Stimulated activated CD8-positive, alpha-beta memory T cell treated with anti-CD3 and anti-CD28 coated beads, Interleukin-7, amount 100 ng/mL, for 1 hour (primary cell): ENCODE measurements at places on chromosomes 2 and 18.

- DNase-seq: no peak
Measured at GRCh38 chr2:221791844-221792243, 219.7 kb upstream of the EPHA4 start.

- no peak for DNase-seq
Measured at GRCh38 chr18:23433360-23433759, 19.7 kb upstream of the RIOK3 start.

DNA sequence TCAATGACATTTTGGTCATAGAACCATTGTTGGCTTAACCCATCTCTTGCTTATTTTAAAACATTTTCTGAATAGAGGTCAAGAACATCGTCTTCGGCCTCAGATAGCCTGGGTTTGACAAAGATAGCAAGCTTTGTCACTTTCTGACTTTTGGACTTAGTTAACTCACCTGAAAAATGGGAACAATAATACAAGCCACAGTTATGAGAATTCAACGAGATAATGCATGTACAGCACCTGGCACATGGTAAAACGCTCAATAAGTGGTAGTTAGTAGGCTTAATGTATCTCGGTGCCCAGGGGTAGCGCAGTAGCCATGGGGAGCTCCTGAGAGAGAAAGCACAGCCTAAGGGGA is 446 bp upstream of the COPS7B start:
- no peak for DNase-seq

GRCh38 chr2:48527226-48527885 is 2.6 kb upstream of the STON1 start:
- DNase-seq: no peak

GRCh38 chr2:183033951-183034350 is 4.3 kb downstream of the NCKAP1 start:
- DNase-seq: no peak

- no peak for DNase-seq
Measured at GRCh38 chr2:208783184-208783583, 376.6 kb downstream of the PTH2R start.

DNA sequence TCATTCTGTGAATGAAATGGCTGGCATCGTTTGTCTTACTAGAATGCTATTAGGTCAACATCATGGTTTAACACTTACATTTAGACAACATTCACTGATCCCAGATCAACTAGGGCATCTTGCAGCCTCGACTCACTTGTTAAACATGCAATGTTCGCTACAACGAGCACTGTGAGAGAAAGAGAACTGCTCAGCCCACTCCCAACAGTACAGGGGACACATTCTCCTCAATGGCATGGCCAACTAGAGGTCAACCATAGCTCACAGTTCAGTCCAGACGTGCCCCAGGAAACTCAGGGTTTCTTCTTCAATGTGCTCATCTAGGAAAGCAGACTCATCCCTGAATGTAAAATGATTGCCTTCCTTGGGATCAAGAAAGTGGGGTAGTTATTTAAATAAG is 5.9 kb downstream of the WIPF1 start:
- DNase-seq: no peak

DNA sequence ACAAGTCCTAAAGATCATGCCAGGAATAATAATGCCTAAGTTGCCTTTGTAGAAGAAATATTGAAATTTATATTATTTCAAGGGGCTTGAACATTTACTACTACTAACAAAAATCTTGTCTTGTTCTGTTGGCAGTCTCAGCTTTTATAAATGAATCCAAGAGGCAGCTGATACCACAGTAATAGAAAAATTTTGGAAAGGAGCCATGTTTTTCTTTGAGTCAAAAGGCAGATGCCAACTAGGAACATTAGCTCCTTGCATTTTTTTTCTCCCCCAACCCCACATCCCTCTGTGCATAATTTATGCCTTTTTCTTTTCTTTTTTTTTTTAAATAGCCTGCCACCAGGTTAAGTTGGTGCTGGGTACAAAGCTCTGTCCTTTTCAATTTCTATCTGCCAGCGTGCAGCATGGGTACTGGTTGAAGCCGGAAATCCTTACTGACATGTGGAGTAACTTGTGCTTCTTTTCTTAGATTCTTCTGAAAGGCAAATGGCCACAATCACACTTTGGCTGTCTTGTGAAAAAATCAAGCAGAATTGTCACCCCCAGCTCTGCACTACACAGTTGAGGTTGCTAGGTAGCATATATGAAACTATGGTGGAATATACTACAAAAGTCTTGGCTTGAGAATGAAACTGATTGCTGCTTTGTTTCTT is 98.8 kb downstream of the RHBDD1 start:
- no peak for DNase-seq

DNA sequence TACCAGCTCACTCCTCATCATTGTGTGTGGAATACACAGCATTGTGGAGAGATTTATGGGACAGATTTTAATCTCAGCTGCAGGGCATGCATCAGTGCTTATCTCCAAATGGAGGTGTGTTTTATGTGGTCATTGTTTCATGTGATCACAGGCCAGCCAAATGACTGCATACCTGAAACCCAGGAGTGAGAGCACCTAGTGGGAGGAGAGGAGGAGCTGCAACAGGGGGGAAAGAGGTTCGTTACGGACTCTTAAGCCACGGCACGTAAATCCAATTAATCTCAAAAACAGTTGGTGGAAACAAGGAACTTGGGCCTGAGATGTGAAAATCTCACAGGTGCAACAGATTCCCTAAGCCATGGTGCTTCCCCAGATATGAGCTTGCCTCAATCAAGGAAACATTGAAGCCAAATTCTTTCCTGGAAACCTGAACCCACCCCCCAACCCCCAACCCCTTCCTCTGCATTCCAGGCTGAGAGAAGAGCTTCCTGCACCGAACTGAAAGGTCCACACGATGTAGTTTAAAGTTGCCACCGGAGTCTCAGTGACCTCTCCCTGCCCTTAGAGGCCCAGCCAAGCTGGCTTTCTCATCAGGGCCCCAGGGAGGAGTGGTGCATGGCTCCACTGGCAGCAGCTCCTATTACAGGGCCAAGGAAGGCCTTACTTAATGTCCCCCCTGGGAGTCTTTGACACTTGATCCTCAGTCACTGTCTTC is 167.4 kb downstream of the C1D start:
- DNase-seq: no peak
